ENCODE measurements at places on chromosomes 1 and 21.

DNA sequence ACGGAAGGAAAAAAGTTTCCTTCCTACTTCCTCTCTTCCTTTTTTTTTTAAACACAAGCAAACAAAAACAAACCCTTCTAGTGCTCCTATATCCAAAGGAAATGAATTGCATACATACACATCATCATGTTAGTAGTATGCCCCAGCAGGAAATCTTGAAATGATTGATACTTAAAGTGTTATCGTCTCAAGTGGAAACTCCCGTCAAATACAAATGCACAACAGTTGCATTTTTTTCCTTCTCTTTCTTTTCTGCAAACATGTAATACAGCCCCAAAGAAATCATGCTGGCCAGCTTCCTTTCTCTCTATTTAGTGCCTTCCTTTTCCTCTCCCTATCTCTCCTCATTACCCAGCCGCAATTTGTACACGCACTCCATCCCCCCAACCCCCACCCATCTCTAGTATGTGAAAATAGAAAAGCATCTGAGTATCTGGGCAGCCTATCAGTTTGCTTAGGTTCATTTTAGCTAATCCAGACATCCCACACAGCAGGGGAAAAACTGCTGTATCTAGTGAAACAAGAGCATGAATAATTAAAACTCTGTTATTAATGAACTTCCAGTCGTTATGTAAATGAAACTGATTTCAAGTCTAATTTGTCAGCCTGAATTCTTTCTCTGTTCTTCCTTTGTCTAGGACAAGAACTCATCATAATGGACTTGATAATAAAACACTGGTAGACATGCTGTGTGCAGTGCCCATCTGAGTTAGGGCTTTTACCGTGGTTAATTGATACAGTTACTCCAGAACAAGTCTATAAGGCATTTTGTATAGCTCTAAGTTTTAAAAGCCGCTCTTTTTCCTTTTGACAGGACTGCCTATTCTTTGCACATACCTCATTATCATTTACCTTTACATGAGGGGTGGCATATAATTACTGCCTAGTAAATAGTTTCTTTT, 336.5 kb upstream of the ADGRL2 start:
- DNase-seq, result no peak

- DNase-seq, result no peak
These were observed 2.3 kb downstream of the LHX9 start for GRCh38 chr1:197919346-197920066.

DNA sequence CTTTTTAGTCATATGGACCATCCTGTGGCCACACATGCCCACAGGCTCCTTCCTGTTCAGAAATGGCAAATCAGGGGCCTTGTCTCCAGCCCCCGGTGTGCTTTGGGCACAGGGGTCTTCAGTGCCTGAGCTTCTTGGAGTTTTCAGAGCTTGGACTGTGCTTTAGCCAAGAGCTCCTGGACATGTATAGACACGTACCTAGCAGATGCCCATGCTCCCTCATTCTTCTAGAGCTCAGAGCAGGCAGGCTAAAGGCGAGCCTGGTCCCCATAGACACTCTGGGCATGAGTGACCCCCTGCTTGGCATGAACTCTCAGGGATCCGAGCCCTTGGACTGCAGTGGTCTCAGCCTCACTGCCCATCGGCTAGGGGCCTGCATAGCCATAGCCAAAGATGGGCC, 106.8 kb downstream of the EPHB2 start:
- DNase-seq, result no peak

- DNase-seq, result no peak
These were observed 293.4 kb downstream of the ADGRL2 start for GRCh38 chr1:82094136-82094535.

DNA sequence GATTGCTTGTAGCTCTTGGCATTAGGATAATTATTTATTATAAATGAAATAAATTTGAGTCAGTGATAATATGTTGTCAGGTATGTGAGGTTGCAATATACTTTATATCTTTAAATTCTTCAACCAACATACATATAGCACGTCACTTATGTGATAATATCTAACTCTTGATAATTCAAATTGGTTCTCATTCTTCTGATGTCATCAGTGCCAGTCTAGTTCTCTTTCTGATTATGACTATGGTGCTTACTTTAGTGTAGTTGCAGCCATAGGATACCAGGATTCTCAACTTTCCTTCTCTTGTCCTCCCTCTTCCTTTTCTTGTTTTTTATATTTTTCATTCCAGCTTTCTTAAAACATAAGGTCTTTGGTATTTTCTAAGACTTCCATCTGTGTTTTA, 34.8 kb upstream of the ATP6V1G3 start:
- DNase-seq, result no peak

- DNase-seq, result no peak
These were observed 110.7 kb upstream of the ERRFI1 start for GRCh38 chr1:8136766-8137165.

GRCh38 chr1:91683598-91683951, 182.9 kb downstream of the CDC7 start:
- no peak for DNase-seq

DNA sequence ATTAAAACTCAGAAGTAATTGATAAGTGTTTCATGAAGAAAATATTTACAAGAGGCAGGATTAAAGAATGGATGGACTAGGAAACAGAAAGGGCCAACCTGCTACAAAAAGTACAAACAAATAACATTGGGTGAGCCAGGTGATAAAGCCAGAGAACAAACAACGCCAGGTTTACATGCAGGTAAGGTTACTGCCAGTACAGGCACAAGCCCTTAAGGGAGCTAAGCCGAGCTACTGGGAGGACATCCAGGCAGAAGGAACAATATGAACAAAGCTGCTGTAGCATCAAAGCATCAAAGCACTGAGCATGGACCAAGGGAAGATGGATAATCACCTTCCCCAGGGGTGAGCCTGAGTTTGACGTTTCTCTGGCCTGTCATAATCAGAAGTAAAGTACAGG, 380.7 kb downstream of the SEC16B start:
- DNase-seq, result no peak

DNA sequence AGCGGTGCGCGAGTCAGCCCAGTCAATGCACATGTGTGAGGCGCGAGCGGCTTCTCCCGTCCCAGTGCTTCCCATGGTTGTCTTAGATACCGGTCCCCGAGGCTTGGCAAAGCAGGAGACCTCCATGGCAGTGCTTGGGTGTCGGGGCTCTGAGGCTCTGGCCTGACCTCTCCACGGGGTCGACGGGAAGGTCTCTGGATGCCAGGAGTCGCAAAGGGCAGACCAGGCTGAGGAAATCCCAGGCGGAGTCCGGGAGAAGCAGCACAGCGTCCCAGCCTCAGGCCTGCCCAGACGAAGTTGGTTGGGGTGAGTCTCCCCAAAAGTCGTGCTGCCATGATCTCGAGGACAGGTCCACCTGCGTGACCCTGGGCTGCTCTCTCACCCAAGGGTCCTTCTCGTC, 3881.6 kb downstream of the SRGAP2C start:
- no peak for DNase-seq

GRCh38 chr1:155794605-155795245, 62.3 kb downstream of the GON4L start:
- DNase-seq, result no peak

DNA sequence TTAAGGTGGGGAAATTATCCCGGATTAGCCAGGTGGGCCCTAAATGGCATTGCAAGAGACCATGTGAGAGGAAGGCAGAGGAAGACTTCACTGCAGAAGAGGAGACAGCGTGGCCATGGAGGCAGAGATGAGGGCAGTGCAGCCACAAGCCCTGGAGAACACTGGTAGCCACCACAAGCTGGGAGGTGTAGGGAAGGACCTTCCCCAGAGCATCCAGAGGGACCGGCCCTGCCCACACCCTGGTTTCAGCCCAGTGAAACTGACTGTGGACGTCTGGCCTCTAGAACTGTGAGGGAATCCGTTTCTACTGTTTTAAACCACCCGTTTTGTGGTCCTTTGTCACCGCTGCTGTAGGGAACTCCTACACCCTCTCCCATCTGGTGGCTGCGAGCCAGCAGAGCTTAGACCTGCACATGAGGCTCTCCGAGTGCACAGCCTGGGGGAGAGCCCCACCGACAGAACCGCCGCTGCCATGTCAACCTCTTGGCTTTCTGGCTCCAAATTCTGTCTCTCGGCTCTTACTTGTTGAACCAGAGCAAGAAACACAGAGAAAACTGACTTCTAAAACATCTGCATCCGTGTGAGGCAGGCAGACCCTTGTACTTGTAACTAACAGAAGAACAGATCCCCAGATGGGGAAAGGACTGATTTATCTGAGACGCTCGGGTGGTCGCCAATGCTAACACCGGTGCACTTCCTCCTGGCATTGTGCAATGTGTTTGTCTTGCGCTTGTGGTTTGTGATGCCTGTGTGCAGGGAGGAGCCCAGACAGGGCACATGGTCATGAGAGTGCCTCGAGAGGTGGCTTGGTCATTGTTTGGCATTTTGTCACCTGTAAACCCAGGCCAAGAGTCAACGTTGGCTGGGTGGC, 90.8 kb upstream of the TMPRSS2 start:
- peak; percentile 15 for DNase-seq

- DNase-seq, result no peak
These were observed 357.6 kb upstream of the ZP4 start for GRCh38 chr1:238248356-238248755.

DNA sequence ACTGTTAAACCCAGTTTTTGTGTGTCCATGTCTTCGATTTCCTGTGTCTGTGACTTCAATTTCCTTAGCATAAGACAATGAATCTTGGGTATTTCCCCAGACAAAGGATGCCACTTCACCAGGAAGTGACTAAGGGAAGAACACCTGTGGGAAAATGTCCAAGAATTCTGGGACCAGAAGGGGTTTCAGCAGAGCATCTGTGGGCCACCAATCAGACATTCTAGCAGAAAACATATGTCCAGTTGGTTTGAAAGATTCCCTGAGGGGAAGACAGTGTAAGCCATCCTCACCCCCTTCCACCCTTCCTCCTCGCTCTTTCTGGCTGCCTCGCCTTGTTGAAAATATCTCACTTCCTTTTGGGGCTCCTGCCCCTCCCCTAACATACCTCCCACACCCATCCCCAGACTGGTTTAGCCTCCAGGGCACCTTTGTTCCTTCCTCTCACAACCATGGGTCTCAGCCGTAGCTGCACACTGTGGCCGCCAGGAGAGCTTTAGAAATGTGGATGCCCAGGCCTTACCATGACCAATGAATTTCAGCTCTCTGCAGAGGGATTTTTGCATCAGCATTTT, 25.5 kb upstream of the IFNAR1 start:
- no peak for DNase-seq

DNA sequence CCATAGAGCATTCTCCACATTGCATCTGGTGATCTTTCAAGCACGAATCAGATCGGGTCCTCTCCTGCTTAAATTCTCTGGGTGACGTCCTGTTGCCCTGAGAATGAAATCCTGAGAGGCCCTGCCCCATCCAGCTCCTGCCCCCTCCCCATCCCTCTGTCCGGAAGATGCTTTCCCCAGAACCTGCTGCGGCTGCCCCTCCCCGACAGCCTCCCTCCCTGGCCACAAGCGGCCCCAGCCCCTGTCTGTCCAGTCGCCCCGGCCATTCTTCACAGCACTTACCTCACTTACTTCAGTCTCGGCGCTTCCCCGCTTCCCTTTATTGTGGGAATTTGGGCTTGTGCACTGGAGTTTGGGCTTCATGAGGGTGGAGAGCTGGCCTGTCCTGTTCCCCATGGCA, 40.3 kb downstream of the TAS1R2 start:
- no peak for DNase-seq

- no peak for DNase-seq
These were observed 13.6 kb upstream of the OR2B11 start for GRCh38 chr1:247471445-247472016.

GRCh38 chr1:6745073-6745472, 40.2 kb upstream of the CAMTA1 start:
- no peak for DNase-seq

GRCh38 chr1:34709547-34709946, 45.3 kb upstream of the GJB5 start:
- no peak for DNase-seq

DNA sequence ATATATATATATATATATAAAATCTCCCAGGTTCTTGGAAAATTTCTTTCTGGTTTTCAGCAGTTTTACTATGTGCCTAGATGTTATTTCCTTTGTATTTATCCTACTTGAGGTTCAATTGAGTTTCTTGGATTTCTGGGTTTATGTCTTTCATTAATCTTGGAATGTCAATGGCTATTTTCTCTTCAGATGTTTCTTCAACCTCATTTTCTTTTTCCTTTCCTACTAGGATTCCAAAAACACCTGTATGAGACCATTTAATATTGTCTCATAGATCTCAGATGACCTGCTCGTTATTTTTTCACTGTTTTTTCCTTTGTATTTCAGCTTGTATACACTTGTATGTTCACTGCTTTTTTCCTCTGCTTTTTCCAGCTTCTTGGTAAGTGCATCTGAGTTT, 95.4 kb upstream of the DESI2 start:
- DNase-seq, result no peak

DNA sequence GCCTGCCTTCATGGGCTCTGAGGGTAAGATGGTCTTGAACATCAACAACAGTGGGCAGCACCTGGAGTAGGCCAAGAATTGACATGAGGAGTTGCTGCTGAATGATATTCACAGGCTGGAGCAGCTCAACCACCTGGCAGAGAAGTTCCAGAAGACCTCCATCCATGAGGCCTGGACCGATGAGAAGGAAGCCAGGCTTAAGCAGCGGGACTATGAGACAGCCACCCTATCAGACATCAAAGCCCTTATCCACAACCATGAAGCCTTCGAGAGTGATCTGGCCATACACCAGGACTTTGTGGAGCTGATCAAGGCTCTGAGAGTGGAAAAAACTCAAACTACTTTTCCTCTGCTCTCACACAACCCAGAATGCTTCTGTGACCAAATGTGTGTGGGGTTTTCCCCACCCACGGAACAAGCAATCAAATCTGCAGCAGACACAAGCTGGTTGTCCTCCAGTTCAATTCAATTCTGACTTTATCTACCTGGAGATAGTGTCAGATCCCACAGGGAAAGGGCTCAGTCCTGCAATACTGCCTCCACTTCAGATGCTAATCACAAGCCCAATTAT, 12.1 kb upstream of the EPHA10 start:
- no peak for DNase-seq

DNA sequence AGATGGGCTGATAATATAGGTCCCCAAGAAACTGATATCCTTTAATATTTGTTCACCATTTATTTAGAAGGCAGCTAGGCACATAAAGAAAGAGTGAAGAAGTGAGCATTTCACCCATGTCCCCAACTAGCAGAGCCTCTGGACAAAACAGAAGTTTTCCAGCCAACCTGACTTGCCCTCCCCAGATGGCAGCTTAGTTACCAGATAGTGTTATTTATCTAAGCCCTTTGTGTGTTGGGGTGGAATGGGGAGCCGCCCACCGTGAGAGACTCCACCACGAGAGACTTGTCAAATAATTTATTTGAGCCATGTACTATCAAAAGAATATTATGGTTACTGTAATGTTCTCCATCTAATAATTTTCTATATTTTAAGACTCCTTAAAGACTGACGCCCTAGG, 54.9 kb upstream of the C1orf198 start:
- no peak for DNase-seq

DNA sequence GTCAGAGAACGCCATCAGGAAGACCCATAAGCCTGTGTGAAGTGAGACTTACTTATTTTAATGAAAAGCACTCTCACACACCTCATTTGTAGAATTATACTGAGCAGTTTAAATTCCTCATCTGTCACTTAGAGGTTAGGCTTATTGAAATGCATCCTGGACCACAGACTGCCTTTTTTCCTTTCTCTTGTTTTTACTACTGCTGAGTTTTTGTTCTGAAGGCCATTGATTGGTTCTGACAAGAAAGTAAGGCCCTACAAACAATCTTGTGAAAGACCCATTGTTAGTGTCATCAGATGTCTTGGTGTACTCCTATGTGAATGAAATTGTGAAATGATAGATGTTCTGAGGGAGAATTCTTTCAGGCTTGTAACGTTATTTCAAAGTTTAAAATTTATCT, 1343.3 kb upstream of the ADGRL2 start:
- no peak for DNase-seq

GRCh38 chr1:217062586-217062985, 339.4 kb upstream of the ESRRG start:
- DNase-seq, result no peak

- peak; percentile 24 for DNase-seq
These were observed 34.7 kb downstream of the THRAP3 start for GRCh38 chr1:36258960-36259344.
